Fibroblast of lung (primary cell): ENCODE measurements at places on chromosomes 5 and 9. TPM values are rescaled to one million over a fixed set of nuclear protein-coding genes. Genes with fewer than 3 reads are reported as not detected.

Gene TBC1D2
- 8.2 and 24.9 TPM in 2 replicates for total RNA-seq

Gene C9orf43
- total RNA-seq, result 0.50 and 0.51 TPM in 2 replicates

Gene PARP8
- 12.1 and 24.6 TPM in 2 replicates for total RNA-seq

Gene SH3GL2
- total RNA-seq, result under 0.01 and 0.17 TPM in 2 replicates
